Stimulated activated CD4-positive, alpha-beta T cell treated with anti-CD3 and anti-CD28 coated beads, Interleukin-2, amount 100 ng/mL, for 24 hours (primary cell): ENCODE measurements at places on chromosomes 4 and X.

DNA sequence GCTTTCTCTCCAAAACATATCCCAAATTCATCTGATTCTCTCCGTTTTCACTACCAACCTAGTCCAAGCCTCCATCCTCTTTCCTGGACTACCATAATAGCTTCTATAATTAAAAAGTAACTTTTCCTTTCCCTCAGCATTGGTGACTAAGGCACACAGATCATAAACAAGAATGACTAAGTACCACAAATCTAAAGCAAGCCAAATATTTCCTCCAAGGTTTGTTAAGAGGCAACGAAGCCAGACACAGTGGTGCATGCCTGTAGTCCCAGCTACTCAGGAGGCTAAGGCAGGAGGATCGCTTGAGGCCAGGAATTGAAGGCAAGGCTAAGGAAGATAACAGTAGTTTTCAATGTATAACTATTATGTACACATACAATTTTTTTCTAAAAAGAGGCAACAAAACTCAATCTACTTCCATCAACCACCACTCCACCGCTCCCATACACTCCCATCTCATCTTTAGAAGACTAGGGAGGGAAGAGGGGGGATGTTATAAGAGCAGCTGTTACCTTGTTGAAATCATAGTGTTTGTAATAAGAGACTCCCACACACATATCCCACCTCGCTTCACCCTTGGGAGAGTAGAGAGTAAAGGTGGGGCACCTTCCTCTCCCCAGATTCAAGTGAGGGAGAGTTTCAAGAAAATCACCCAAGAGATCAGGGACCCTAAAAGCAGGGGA, 4.2 kb upstream of the JCHAIN start:
- DNase-seq = no peak

DNA sequence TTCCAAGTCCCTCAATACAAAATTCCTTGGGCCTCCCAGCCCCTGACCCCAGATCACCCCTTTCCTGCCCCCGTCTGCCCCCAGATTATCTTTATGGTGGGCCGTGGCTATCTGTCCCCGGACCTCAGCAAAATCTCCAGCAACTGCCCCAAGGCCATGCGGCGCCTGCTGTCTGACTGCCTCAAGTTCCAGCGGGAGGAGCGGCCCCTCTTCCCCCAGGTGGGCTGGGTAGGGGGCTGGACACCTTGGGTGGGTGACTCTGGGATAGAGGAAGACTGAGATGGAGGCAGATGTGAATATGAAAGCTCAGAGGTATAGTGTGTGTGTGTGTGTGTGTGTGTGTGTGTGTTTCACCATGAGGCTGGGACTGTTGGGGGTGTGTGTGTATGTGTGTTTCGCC, 9.8 kb downstream of the ARAF start:
- DNase-seq = no peak

DNA sequence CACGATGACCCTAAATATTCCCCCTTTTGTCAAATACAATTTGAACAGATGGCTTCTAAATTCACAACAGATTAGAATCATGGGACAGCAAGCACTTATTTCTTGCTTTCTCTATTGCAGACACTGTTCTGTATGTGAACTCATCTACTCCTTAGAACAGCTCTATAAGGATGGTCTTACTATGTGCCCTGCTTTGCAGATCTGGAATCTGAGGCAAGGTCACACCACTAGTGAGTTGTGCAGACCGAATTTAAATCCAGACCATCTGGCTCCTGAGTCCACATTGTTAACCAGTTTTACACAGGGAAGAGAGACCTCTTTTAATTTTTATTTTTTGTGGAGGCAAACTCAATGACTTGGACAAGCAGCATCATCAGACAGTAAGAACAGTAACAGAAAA, 50.2 kb downstream of the GPRIN3 start:
- DNase-seq = no peak

DNA sequence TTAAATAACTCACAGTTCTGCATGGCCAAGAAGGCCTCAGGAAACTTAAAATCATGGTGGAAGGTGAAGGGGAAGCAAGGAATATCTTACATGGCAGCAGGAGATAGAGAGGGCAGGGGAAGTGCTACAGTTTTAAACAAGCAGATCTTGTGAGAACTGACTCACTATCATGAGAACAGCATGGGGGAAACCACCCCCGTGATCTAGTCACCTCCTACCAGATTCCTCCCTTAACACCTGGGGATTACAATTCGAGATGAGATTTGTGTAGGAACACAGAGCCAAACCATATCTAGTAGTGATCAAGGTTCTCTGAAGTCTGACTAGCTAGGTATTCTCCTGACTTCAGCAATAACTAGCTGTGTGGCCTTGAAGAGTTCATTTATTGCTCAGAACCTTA, 56.0 kb downstream of the BANK1 start:
- DNase-seq = no peak

DNA sequence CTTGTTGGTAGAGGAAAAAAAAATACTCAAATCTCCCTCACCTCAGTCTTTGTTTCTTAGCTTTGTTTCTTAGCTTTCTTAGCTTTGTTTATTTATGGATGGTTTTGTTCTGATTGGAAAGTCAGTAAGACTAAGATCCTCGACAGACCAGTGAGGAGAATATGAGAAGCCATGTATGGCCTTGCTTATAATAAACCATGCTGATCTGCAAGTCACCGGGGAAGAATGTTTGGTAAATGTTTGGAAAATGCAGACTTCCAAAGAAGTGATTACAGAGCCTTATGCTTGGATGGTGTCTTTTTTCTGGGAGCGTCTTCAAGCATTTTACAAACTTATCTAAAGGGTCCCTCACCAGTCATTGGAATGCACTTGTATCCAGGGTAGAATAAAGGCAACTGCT, 90.1 kb upstream of the NOCT start:
- DNase-seq = no peak

DNA sequence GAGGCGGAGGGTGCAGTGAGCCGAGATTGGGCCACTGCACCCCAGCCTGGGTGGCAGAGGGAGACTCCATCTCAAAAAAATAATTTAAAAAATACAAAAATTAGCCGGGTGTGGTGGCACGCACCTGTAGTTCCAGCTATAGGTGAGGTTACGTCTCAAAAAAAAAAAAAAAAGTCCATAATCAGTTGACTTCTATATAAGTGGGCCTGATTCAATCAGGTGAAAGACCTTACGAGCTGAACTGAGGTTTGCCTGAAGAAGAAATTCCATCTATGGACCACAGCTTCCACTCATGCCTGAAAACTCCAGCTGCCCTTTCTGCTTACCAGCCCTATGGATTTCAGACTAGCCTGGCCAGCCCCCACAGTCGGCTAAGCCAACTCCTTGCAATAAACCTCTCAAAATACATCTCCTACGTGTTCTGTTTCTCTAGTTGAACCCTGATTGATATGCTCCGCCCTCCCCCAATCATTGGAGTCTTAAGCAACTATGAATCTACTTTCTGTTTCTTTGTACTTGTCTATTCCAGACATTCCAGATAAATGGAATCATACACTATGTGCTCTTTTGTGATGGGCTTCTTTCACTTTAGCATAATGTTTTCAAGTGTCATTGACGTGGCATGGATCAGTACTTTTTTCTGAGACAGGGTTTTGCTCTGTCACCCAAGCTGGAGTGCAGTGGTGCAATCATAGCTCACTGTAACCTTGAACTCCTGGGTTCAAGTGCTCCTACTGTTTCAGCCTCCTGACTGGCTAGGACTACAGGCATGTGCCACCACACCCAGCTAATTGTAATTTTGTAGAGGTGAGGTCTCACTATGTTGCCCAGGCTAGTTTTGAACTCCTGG, 36.6 kb downstream of the SAT1 start:
- no peak for DNase-seq

- DNase-seq = no peak
Observed at GRCh38 chr4:115740806-115741205, 627.4 kb upstream of the NDST4 start.

- no peak for DNase-seq
Observed at GRCh38 chr4:101835121-101835904, 44.8 kb downstream of the BANK1 start.

DNA sequence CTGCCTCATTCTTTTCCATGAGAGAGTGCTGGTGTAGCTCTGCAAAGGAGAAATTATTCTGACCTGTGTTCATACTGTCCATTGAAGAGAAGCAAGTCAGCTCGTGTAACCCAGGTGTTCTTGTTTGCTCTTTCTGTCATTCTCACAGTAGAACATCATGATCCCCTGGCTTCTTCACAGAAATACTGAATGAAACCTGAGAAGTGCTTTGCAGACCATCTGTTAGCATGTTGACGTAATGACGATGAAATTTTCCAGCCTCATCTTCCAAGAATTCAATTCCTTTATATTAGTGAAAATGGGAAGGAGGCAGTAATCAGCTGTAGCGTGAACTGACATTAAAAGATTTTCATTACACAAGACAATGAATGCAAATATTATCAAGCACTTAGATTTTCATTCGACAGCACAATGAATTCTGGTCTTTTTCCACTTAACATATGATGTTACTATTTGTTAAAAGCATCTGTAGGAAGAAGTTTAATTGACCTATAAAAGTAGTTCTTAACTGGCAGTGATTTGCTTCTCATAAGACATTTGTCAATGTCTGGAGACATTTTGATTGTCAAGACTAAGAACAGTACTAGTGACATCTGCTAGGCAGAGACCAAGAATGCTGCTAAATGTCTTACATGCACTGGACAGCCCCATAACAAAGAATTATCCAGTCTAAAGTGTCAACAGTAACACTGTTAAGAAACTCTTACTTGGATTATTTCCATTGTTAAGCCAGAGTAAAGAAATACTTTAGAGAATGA, 246.3 kb downstream of the BANK1 start:
- no peak for DNase-seq

DNA sequence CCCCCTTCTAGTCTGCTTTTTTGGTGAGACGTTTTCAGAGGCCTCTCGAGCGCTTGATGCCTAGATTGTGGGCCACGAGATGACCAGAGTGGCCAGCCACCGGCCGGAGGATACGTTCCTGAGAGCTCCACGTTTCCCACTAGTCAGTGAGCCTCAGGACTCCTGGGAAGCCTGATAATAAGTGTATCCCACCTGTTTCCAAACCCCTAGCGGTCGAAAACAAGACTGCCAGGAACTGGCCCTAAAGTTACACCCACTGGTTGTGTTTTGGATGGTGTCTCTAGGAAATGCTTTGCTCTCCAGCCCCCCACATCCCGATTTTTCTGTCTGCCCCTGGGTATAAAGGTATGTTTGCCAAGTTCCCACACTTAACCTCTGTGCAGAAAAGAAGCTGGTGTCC, 4.6 kb upstream of the RS1 start:
- no peak for DNase-seq

DNA sequence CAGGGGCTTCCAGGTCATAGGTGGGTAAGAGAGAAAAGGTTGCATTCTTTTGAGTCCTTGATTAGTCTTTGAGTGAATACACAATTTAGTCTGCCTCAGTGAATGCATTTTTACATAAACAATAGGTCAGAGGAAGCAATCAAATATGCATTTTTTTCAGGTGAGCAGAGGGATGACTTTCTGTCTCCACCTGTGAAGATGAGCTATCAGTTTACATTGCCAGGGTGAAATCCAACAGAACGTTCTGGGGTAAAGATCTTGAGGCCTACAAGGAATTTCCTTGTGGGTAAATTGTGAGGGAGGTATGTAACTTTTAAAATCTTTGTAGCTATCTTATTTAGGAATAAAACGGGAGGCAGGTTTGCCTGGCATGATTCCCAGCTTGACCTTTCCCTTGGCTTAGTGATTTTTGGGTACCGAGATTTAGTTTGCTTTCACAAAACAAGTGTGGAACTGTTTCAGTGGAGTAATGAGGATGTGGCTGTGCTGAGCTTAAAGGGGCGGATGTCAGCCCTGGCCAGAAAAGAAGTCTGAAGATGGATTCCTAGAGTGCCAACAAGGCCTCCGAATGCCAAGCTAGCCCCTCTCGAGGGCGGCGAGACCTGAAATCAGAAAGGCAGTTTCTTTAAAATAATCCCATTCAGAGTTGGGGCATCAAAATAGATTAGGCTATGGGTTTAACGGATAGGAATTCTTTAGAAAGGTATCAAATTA, 29.5 kb downstream of the TMEM131L start:
- no peak for DNase-seq

DNA sequence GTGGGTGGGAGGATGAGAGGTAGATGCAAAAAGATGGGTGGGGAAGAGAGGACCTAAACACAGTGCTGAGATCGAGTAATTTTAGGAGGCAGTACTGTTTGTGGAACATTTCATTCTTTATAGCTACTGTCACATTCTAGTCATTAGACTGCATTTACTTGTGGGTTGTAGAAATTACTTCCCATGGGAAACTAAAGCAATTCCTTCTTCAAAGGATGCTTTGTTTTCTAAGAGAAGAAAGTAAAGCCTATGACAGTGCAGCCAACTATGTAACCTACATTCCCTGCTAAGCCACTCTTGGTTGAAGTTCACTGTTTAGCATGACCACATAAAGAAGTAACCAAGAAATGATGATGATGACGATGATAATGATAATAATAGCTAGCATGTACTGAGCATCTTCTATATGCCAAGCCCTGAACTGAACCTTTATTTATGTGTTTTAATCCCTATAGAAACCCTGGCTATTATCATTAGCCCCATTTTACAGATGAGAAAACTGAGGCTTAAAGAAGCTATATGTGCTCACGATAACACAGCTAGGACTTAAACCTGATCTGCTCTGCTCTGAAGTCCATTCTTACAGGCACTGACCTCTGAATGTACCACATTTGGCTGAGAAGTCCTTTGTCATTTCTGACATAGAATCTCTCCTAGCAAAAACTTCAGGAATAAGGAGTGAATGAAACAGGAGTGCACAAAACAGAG, 114.5 kb upstream of the KIT start:
- DNase-seq = no peak

DNA sequence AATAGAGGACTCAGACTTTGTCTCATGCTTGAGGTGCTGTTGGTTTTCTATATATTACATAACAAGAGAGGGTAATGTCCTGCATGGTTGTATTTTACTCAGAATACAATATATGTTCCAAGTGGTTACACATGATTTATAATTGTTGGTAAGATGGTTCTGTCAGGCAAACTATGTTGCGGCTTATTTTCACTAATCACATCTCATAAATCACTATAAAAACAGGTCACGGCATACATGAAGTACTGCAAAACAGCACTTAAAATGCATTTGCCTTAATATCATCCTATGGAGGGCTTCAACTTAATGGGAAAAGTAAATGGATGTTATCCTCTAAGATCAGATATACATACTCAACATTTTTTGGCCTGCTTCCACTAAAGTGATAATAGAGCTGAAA, 246.0 kb upstream of the ARSJ start:
- DNase-seq = no peak

- no peak for DNase-seq
Observed at GRCh38 chr4:91085961-91086360, 958.8 kb downstream of the CCSER1 start.

DNA sequence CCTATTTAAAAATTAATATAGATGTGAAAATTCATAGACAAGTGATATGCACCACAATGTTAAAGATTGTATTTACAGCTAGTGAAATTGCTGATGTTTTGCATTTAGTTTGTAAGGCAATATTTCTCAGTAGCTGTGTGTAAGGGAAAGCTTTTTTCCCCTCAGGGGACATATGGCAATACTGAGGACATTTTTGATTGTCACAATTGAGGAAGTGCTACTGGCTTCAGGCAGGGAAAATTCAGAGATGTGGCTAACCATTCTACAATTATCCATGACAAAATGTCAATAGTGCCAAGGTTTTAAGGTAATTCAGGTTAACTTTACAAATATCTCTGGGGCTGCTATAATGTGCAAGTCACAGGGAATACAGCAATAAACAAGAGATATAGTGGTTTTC, 66.1 kb upstream of the IL15 start:
- no peak for DNase-seq
